ENCODE measurements at places on chromosomes 2 and 18. TPM values are rescaled to one million over a fixed set of nuclear protein-coding genes. Genes with fewer than 3 reads are reported as not detected.

Gene ALPP
- 6.5 TPM for total RNA-seq

Gene TGFA
- 5.6 TPM for total RNA-seq

Gene BUB1
- total RNA-seq: 9.4 TPM

Gene MYO3B
- total RNA-seq: 1.1 TPM

Gene TMEM18
- total RNA-seq: 35.2 TPM

Gene DPP4
- total RNA-seq: 256 TPM

Gene DSEL
- total RNA-seq: 15.7 TPM

Gene MBD2
- 16.8 TPM for total RNA-seq

DNA sequence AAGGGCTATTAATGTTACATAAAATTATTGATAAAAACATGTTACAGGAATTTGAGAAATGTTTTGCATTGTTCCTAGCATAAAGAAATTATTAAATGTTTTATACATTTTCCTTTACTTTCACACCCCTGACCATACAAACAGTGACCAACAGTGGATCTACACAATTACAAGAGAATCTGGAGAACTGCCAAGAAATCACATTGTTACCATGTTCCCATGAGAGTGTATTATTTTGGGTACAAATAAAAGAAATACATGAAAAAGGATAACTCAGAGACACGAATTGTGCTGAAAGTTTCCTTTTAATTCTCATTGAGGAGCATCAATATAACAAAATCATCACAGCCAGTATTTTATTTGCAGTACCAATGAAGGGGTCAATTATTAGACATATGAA lies 150.1 kb downstream of the WDPCP start:
- no peak for DNase-seq

- DNase-seq: no peak
Observed at GRCh38 chr2:91974401-91975129, 2896.7 kb upstream of the TEKT4 start.

DNA sequence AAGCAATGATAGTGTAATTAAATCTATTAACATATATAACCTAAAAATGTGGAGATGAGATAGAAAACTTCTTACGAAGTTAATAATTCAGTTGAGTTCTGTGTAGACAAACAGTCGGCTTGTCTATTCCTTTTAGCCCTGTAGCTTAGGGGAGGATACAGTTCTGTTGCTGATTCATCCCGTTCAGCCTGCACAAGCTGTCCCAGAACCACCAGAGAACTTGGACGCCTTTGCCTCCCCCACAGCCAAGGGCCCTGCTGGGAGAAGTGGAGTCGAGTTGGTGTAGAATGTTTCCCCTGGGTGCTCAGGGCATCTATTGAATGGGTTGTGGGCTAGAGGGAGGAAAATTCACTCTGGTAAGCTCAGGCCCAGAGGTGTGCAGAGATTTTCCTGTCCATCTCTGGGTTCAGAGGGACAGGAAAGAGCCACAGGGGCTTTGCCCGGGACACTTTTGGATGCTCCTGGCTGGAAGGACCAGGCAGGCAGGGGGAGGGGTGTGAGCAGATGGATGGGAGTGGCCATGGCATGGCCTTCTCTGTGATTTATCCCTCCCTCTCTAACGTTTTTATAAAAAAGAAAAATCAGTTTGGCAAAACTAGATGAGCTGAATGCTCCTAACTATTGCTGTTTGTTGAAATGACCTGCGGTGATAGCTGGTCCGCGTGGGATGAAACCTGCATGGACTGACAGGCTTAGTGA lies 42.8 kb upstream of the GALR1 start:
- no peak for DNase-seq

GRCh38 chr18:35043207-35043606 lies 2.0 kb downstream of the MAPRE2 start:
- DNase-seq: no peak

GRCh38 chr2:62587592-62587991 lies 81.6 kb upstream of the TMEM17 start:
- no peak for DNase-seq

DNA sequence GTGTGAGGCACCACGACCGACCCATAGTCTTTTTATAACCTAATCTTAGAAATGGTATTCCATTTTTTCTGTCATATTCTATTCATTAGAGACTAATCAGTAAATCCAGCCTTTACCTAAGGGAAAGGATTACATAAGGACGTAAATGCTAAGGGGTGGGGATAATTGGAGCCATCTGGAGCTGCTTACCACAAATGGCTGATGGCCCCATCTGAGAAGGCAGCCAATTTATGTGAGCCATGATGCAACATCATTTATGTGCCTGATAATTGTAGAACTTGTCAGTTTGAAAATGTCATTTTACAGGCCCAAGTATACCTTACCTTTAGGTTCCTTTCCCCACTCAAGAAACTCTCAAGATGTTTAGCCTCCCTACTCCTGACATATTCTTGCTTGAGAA lies 44.0 kb downstream of the ARHGEF33 start:
- no peak for DNase-seq

GRCh38 chr2:128236491-128237035 lies 82.1 kb downstream of the HS6ST1 start:
- DNase-seq: no peak

- DNase-seq: no peak
Observed at GRCh38 chr2:107108556-107108955, 222.6 kb upstream of the ST6GAL2 start.

GRCh38 chr2:25877431-25878360 lies 591 bp downstream of the ASXL2 start:
- peak; percentile 58 for DNase-seq
